ENCODE measurements at places on chromosomes 7 and 10.

- peak; percentile 78 for DNase-seq
These were observed 91.0 kb downstream of the MICALL2 start for GRCh38 chr7:1368184-1368681.

DNA sequence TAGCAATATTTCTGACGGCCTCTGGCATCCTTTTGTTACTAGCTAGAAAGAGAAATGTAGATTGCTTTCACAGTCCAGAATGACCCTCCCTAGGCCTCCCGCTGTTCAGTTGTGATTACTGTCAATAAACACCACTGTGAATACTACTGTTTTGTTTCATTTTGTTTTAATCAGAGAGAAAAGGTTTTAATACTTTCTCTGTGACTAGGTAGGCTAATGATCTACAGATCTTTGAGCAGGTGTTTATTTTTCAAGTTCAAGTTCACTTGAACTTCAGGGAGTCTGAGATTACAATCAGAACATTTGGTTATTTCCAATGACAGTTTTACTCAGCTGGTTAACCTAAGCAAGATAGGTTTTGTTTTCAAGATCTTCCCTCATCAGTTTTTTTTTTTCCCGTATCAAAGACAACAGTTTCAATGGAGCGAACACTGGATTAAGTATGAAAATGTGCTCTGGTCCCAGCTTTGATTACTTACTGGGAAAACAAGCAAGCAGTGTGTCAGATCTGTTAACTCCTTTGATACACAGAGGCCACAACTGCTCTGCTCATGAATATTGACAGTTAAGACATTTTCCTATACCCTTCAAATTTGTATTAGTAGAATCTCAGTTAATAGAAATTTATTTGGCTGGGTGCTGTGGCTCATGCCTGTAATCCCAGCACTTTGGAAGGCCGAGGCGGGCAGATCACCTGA is 34.8 kb downstream of the VKORC1L1 start:
- DNase-seq, result peak; percentile 26

DNA sequence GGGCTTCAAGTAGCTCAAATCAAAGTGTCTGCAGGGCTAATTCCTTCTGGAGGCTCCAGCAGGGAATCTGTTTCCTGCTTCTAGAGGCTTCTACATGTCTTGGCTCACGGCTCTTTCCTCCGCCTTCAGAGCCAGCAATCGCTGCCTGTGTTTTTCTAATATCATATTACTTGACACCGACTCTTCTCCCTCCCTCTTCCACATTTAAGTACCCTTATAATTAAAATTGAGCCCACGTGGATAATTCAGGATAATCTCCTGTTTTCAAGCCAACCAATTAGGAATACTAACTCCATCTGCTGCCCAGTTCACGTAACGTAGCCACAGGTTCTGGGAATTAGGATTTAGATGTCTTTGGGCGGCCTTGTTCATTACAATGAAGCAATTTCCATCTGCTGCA is 372.2 kb downstream of the DPP6 start:
- no peak for DNase-seq

- peak; percentile 82 for DNase-seq
These were observed 197.3 kb upstream of the PODXL start for GRCh38 chr7:131753620-131754222.

DNA sequence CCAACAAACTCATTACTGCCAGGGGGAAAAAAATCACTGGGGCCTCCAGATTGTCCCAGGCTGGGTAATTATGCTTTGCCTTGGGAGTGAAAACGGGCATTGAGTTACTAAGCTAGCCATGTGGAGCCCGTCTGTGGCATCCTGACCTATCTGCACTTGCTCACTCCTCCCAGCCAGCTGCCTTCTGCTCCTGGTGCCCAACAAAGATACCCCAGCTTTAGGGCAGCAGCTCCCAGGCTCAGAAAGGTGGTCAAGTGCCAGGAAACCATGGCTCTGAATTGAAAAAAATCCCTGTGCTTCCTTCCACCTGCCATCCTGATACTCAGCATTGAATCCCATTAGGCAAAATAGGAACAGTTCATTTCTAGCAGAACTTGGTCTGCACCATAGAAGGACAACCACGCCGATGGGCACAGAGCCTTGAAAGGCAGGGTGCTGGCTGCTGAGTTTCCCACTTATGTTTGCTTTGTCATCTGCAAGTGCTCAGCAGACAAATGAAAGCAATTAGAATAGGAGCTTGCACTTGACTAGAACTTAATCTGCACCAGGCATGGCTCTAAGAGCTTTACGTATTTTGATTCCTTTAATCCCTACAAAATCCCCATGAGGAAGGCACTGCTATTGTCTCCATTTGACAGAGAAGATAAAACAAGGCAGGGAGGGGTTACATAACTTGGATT is 42.8 kb downstream of the HSPA12A start:
- DNase-seq, result no peak

DNA sequence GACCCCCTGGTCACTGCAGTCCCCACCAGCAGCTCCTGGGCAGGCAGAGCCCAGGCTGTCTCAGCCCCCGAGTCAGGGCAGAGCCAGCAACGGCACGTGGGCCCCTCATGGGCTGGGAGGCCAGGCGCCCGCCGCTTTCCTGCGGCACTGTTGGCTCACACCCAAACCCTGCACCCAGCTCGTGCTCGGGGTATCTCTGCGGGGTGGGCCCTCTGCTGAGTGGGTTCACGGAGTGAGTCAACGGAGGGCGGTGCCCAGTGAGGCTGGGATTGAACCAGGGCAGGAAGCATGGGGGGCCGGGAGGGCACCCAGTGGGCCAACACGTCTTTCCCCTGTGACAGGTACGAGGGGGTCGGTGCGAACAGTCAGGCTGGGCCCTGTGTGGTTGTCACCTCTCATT is 28.9 kb downstream of the ADAP1 start:
- DNase-seq, result no peak

DNA sequence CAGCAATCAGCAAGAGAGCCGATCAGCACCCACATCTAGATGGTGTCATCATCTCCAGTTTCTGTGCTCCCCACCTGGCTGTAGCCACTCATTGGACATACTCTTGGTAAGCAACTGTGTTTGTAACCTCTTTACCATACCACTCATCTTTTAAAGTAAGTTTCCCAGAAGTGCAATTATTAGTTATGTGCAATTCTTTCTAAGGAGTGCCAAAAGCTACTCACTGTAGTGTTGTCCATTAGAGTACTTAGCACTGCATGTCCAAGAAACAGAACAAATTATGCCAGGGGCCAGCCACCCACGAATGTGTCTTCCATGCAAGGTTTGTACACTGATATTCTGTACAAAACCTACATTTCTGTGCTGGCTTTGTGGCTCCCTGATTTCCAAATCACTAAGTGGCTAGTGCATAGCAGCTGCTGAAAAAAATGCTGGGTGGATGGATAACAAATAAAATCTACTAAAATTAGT is 131.9 kb downstream of the SRPK2 start:
- DNase-seq, result no peak

- DNase-seq, result no peak
These were observed 32.5 kb downstream of the ZNF438 start for GRCh38 chr10:30999070-30999712.

DNA sequence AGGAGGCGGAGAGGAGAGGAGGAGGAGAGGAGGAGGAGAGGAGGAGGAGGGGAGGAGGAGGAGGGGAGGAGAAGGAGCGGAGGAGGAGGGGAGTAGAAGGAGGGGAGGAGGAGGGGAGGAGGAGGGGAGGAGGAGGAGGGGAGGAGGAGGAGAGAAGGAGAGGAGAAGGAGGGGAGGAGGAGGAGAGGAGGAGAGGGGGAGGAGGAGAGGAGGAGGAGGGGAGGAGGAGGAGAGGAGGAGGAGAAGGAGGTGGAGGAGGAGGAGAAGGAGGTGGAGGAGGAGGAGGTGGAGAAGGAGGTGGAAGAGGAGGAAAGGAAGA is 15.5 kb upstream of the CRCP start:
- no peak for DNase-seq

GRCh38 chr7:130758429-130759056 is 24.5 kb upstream of the KLF14 start:
- peak; percentile 12 for DNase-seq

DNA sequence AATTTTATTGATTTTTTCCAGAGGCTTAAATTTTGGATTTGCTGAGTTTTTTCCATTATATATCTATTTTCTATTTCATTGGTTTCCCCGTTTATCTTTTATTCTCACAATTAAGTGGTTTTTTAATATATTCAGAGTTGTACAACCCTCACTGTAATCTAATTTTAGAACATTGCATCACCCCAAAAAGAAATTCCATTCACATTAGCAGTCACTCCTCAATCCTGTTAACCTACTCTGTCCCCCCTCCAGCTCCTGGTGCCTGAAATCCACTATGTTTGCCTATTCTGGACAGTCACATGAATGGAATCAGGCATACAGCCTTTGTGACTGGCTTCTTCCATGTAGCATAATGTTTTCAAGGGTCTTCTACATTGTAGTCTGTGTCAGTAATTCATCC is 55.8 kb upstream of the ITGA8 start:
- no peak for DNase-seq

GRCh38 chr10:43921881-43922280 is 273.2 kb upstream of the ZNF32 start:
- DNase-seq, result no peak

GRCh38 chr10:117500456-117500855 is 42.1 kb upstream of the EMX2 start:
- no peak for DNase-seq

GRCh38 chr7:2029211-2029905 is 203.4 kb downstream of the MAD1L1 start:
- DNase-seq, result no peak

DNA sequence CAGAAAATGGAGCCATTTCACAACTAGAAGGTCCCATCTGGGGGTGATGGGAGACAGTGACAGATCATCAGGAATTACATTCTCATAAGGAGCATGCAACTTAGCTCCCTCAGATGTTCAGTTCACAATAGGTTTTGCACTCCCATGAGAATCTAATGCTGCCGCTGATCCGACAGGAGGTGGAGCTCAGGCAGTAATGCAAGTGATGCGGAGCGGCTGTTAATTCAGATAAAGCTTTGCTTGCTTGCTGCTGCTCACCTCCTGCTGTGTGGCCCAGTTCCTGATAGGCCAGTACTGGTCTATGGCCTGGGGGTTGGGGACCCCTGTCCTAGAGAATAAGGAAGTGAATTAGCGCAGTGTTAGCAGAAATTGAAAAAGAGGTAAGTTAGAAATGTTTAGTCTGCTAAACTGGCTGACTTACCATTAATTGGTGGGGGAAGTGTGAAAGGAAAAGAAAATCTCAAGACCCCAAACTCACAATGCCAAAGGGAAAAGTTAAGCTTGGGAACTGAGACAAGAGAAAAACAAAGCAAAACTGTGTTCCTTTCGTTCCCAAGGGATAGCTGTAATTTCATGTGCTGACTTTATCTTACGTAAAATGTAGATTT is 76.4 kb downstream of the LYZL2 start:
- DNase-seq, result no peak

DNA sequence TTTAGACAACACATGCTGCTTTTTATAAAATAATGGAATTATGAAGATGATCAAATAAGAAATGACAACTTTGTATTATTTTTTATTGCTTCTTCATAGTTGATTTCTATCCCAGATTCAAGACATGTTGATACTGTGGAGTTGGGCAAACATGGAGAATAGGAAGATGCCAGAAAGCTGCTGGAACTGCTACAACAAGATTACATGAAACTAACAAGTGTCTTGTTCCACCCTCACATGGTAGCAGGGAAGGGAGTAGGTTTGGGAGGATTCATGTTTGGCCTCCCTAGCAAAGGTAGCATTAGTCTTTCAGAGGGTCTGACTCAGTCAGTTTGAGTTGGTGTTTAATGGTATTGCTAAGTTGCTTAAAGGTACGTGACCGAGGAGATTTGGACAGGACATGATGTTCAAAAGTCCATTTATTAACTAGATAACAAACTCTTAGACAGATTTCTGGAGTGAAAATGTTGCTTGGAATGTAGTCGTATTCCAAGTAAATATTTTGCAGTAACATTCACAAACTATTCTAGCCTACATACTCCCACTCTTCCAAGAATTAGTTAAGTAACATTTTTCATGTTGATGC is 33.1 kb downstream of the PRR15 start:
- no peak for DNase-seq

DNA sequence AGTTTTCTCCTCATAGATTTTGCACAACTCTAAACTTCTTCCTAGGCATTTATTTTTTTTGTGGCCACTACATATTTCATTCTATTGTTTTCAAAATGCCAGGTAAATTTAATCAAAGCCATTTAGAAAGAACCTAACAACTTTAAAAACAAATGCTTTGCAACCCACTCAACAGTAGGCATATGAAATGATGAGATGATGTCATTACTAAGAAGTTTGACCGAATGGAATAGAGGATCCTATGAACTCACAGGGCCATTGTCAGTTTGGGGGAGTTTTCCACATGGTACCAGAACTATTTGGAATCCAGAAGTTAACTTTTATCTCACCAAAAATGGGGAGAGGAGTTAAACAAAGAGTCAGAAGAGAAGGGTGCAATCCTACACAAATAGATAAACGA is 100.7 kb upstream of the INHBA start:
- DNase-seq, result no peak

DNA sequence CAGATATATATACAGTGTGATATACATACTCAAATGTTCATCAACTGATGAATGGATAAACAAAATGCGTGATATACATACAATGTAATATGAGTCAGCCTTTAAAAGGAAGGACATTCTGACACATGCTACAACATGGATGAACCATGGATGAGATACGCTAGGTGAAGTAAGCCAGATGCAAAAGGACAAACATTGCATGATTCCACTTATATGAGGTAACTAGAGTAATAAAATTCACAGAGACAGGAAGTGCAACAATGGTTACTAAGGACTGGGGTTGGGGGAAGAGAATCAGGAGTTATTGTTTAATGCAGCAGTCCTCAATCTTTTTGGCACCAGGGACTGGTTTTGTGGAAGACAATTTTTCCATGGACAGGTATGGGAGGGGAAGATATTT is 47.3 kb upstream of the PIK3AP1 start:
- no peak for DNase-seq

DNA sequence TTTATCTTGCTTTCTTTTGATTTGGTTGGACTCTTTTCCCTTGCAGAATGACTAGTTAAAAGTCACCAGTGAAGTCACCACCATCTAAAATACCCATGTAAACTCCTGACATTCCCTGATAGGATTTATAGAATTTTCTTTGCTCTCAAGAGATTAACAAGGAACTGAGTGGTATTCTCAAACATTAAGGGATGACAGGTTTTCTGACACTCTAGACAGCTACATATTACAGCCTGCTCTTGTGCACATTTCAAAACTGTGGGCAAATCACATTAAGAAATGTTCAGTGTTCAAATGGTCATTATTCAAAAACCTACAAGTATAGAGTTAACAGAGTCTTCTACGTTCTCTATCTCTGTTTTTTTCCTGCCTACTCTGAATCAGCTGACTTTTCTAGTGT is 15.8 kb upstream of the ACSM6 start:
- no peak for DNase-seq

- DNase-seq, result no peak
These were observed 60.4 kb upstream of the DUSP5 start for GRCh38 chr10:110437351-110437605.

DNA sequence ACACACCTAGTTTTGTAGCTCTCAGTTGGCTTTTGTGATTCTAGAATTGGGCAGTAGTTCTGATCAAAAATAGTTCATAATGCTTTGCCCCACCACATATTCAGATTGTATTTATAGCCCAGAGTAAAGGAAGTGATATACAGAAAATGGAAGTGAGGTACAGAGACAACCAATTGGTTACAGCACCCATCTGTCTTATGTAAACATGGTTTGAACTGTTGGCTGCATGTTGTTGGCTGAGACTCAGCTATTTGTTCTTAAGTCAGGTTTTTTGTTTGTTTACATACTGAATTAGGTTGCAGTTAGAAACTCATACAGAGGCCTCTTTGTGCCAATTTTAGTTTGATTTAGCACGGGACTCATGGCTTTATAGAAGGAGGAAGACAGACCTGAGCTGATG is 158.9 kb upstream of the GPR26 start:
- DNase-seq, result no peak
